ENCODE measurements at places on chromosomes 3 and 15.

DNA sequence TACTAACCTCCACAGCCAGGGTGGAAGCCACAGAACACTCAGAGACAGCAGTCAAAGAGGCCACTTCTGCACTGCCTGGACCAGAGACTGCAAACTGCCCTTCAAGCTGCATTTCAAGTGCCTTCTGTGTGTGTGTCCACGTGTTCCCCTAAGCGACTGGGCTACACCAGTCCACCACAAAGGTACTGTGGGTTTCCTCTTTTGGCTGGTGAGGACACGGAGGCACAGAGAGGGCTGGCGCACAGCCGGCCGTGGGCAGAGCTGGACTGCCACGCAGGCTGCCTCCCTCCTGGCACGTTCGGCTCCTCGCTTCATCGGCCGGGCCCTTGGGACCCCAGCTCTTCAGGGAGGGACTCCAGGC is 60.9 kb downstream of the MGLL start:
- DNase-seq, result no peak

GRCh38 chr15:31228980-31229826 is 97.4 kb upstream of the KLF13 start:
- peak; percentile 52 for DNase-seq

- no peak for DNase-seq
Measured at GRCh38 chr15:61318802-61319525, 89.9 kb upstream of the RORA start.

DNA sequence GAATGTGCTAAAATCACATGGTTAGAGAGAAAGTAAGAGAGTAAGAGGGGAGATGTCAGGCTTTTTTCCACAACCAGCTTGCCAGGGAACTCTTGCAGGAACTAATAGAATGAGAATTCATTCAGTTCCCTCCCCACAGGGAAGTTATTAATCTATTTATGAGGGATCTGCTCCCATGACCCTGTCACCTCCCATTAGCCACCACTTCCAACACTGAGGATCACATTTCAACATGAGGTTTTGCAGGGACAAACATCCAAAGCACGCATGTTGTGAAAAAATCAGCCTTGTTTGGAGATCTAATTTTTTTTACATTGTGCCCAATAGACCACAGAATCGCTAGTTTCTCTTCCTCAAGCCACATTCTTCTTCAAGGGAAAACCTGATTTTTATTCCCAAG is 904.0 kb downstream of the TBL1XR1 start:
- DNase-seq, result no peak

- no peak for DNase-seq
Measured at GRCh38 chr3:189349772-189350171, 178.0 kb downstream of the TPRG1 start.

DNA sequence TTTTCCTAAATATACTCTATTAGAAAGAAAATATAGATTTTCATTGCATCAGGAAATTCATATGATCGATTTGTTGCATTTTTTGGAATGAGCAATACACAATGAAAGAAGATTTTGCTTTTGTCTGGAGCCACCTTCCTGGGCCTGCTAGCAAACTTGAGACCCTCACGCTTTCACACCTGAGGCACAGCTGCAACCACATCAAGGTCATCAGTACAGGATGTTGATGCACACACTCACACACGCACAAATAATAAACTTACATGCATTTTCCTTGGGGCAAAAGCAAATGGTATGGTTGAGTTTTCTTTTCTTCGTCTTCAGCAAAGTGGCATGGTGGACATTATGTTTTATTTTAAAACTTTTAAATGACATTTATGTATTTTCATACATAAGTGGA is 64.8 kb upstream of the SATB1 start:
- DNase-seq, result no peak

DNA sequence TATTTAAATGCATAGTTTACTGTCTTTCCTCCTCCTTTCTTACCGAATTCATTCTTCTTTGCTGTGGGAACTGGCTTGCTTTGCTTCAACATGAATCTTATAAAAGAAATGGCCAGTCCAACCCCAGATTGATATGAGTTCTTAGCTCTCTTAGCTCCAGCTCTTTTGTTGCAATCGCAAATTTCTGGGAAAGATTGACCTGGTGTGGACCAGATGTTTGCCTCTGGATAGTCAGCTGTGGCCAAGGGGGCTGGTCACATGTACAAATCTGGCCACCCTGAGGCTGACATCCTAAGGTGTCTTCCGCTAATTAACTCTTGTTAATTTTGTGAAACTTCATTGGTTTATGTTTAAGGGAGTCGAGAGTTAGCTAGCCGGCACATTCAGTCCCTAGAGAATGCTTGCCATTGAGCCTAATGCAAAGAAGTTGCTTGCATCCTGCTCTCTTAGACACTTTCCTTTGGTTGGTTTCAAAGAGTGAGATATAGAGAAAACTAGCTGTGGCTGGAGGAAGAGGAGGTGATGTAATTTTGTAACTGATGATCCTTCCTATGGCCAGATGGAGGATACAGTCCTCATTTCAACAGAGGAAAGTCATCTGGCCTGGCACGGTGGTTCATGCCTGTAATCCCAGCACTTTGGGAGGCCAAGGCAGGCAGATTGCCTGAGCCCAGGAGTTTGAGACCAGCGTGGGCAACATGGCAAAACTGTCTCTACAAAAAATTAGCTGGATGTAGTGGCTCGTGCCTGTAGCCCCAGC is 162.4 kb downstream of the ADAMTSL3 start:
- no peak for DNase-seq
